ENCODE measurements at places on chromosomes 12 and 14.

DNA sequence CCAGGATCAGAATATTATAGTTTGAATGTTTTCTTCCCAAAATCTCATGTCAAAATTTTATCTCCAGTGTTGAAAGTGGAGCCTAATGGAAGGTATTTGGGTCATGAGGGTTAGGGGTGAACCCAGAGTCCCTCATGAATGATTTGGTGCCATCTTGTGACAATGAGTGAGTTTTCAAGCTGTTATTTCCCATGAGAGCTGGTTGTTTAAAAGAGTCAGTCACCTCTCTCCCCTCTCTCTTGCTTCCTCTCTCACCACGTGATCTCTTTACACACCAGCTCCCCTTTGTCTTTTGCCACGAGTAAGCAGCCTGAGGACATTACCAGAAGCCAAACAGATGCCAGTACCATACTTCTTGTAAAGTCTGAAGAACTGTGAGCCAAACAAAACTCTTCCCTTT, 561.6 kb downstream of the RERGL start:
- DNase-seq, result no peak

DNA sequence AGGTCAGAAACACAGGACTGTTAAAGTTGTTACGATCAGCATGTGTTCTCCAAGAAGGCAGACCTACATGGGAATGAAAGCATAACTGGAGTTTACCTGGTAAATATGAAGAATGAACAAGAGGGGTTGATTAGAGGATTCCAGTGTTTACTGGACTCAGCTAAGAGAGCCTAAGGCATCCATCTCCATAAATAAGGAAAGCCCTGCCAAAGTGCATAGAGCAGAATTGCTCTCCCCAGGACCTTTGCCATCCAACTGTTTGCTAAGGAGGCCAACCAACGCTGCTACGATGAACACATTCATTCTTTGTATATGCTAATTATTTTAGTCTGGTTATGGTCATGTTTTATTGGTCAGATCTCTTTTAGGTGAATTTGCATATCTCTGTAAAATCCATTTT, 17.1 kb upstream of the PAWR start:
- no peak for DNase-seq

- no peak for DNase-seq
Measured at GRCh38 chr12:32076941-32077340, 29.7 kb upstream of the BICD1 start.

DNA sequence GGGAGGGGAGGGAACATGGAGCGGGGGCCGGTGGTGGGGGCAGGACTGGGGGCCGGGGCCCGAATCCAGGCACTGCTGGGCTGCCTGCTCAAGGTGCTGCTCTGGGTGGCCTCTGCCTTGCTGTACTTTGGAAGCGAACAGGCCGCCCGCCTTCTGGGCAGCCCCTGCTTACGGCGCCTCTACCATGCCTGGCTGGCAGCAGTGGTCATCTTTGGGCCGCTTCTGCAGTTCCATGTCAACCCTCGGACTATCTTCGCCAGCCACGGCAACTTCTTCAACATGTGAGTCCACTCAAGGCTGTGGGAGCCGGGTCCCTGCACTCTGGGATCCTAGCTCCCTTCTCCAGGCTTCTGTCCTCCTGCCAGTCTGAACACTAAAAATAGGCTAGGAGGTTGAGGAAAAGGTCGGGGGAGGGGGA, 1.1 kb downstream of the FITM1 start:
- DNase-seq, result no peak

DNA sequence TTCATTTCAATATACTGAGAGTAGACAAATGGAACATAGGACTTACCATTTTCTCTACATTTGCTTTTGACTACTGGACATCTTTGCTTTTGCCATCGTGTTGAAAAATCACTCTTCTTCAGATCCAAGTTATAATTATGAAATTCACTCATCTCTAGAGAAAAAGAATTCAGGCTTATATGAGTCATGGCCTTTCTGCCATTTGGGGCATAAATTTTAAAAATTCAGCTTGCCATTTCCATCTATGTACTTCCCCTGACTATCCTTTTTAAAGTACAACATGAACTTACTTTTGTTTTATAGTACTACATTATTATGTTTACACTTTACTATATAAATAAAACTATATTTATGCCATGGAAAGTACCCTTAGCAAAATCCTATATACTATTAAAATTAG, 3.0 kb downstream of the KLRK1 start:
- DNase-seq, result no peak

GRCh38 chr14:77859934-77860570, 60.1 kb downstream of the ADCK1 start:
- DNase-seq, result no peak

GRCh38 chr14:63448841-63449240, 94.3 kb downstream of the PPP2R5E start:
- no peak for DNase-seq

GRCh38 chr12:77402716-77403115, 337.3 kb upstream of the E2F7 start:
- DNase-seq, result no peak

DNA sequence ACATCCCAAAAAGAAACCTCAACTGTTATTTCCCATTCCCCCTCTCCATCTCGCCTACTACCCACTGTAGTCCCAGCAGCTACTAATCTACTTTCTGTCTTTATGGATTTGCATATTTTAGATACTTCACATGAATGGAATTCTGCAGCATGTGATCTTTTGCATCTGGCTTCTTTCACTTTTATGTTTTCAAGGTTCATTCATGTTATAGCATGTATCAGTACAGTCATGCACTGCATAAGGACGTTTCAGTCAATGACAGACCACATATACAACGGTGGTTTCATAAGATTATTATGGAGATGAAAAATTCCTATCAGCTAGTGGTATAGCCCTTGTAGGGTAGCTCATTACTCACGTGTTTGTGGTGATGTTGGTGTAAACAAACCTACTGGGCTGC, 24.5 kb downstream of the PCNX4 start:
- no peak for DNase-seq

DNA sequence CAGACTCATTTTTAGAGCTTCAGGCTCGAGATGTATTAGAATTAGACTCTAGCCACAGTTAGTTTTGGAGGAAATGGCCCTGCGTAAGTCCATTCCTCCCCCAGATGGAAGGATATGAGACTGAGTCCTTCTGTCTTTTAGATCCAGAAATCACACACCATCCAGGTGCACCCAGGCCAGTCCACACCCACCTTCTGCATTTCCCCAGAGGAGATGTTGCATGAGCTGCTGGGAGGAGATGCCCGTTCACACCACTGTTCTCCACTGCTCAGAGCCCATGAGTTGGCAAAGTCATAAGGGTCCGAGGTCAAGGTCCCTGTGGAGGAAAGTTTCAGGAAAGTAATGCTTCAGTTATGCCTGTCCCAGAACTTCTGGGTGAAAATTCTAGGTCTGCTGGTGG, 29.2 kb downstream of the VWF start:
- no peak for DNase-seq

- no peak for DNase-seq
Measured at GRCh38 chr12:120169946-120170345, 24.6 kb downstream of the GCN1 start.

DNA sequence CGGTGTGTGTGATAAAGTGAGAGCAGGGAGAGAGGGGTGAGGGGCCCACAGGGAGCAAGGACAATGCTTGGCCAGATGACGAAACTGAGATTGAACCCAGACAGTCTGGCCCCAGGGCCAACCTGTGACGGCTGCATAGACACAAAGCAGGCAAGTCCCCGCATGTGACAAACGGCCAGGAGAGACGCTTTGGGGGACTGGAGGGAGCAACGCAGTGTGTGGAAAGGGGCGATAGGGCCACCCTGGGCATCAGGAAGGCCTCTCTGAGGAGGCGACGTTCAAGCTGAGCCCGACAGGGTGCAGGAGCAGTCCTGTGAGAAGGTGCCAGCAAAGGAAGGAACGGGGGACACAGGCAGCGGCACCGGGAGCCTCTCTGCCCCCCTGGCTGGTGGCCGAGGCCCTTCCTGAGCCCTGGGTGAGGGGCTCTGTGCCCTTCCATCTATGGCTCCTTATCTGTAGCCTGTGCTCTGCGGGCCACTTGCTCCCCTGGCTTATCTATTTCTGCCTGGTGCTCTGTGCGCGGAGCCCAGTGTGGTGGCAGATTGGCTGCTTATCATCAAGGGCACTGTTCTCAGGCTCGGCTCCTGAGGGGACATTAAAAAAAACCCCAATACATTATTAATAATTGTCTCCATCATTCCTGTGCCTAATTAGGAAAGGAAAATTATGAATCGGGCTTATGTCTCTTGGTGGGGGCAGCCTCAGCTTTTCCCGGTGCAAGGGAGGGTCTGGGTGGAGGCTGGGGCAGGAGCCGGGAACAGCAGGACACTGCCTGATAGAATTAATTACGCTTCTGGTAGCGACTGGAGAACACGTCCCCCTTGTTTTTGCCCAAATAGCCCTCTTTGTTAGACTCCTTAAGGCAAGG, 39.8 kb downstream of the PRIMA1 start:
- DNase-seq, result no peak

DNA sequence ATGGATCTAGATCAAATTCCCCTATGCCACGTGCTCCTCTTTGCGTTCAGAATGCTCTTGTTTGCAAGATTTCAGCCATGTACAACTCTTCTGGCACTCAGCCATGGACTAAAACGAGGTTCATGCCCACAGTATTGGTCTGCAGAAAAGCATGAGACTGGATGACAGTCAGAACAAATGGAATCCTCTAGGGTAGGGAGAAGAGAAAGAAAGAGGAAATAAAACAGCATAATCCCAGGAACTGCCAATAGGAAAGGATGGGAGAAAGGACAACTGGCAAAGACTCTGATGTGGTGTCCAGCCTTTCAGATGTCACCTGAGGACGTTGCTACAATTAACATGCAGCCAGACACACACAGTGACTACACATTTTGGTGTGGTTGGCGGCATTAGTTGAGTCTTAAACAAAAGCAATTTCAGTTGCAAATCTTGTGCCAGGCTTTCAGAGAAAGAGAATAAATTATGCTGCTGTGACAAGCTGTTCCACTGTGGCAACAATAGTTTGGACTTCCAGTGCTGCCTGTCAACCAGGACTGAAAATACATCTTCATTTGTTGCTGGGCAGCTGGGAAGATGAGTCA, 338.0 kb downstream of the RGS6 start:
- DNase-seq, result no peak

GRCh38 chr12:2113119-2113912, 60.5 kb downstream of the CACNA1C start:
- DNase-seq, result no peak

DNA sequence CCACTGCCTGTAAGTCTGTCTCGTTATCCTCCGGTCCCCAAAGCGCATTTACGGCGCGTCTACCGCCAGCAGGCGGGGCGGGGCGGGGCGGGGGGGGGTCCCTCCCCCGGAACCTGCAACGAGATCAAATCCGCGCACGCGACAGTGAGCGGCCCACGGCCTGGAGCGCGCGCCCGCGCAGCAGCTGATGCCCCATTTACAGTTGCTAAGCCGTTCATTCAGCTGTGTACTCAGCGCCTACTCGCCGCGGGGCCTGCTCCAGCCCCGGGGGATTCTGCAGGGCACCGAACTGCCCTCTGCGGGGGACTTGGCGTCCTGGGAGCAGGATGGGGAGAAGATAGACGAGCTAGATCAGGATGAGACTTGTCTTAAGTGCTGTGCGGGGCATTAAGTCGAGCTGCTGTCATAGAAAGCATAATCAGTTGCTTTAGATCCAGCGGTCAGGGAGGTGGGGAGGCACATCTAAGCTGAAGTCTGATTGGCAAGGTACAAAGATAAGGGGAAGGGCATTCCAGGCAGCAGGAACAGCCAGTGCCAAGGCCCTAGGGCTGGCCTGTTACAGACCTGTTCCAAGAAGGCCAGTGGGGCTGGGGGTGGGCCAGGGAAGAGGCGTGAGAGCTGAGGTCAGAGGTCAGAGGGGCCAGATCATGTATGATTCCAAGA, 1.4 kb upstream of the CCDC85C start:
- peak; percentile 80 for DNase-seq

- no peak for DNase-seq
Measured at GRCh38 chr12:120481022-120481767, 11.6 kb upstream of the SRSF9 start.

GRCh38 chr12:124713436-124714082, 146.1 kb upstream of the NCOR2 start:
- peak; percentile 18 for DNase-seq

- no peak for DNase-seq
Measured at GRCh38 chr12:3667485-3667884, 85.4 kb downstream of the CRACR2A start.

DNA sequence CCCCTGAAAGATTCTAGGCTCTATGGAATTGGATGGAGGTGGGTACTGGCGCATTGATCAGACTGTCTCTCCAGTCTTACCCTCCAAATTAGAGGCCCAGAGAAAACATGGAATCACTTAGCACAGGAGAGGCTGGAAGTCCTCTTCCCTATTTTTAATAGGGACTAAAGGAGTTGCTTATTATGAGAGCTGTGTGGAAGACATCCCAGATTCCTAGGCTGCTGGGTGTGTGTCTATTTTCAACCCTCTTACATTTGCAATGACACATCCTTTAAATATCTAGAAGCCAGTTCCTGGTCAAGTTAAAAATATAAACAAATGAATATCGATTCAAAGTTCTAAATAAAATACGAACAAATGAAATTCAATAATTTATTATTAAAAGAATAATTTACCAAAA, 58.3 kb upstream of the ARID2 start:
- no peak for DNase-seq

- DNase-seq, result no peak
Measured at GRCh38 chr14:99516871-99517642, 35.8 kb downstream of the CCNK start.
